Right lung (tissue), 10 donors: ENCODE measurements at places on chromosomes 5 and 9. TPM values are rescaled to one million over a fixed set of nuclear protein-coding genes. Genes with fewer than 3 reads are reported as not detected.

DNA sequence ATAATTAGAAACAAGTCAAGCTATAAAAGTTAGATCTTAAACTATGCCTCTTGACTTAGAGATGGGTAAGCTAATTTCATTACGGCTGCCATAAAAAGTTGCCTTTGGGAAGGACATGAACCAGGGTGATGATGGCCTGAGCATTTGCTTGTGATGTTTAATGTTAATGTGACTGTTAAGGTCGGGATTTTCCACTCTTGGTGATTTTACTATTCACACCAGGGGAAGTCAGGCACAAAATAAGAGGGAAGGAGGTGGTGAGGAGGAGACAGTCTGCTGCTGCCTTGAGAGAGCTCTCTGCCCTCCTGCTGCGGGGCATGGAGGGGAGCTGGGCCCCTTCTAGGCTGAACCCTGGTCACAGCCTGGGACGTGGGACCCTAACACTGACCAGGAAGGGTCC, 34.4 kb downstream of the AHRR start:
- no peak for DNase-seq

GRCh38 chr5:1294835-1295649, at the start of gene TERT:
TSS of gene TERT (minus strand) at chr5:1295068. CDS start at chr5:1294989, 79 bp downstream.
- no peak for DNase-seq

Gene FOXD4
- polyA plus RNA-seq: 0.34 TPM

- no peak for DNase-seq
Measured at GRCh38 chr5:132704875-132705274, 31.1 kb downstream of the IL4 start.

DNA sequence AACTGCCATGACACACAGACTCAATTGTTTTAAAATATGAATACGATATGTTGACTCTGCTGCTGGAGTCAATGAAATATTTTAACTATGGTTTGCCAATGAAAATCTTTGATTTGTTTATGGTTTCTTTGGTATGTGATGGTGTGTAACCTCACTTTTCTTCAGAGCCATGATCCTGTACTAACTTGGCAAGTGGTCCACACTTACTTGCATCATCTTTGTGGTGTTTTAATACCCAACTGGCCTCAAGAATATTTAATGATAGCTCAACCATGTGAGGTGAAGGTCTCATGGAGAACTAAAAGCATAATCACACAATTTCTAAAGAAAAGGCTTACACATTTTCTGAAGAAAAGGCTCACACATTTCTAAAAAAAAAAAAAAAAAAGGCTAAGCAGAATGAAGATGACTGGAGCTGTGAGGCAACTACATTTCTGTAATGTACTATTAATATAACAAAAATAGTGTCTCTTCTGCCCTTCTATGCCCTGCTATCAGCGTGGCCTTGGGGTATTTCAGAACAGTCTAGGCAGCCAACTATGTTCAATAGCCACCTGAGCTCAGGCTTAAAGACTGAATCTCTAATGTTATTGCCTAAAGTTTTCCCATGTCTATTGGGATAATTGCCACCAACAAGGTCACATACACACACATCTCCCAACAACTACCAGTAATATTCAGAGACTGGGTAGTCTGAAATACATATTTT, 395.0 kb downstream of the MLLT3 start:
- no peak for DNase-seq

GRCh38 chr5:159533197-159533596, 202.9 kb upstream of the IL12B start:
- DNase-seq: no peak

Gene PALM2AKAP2
- 30.7 TPM for polyA plus RNA-seq

DNA sequence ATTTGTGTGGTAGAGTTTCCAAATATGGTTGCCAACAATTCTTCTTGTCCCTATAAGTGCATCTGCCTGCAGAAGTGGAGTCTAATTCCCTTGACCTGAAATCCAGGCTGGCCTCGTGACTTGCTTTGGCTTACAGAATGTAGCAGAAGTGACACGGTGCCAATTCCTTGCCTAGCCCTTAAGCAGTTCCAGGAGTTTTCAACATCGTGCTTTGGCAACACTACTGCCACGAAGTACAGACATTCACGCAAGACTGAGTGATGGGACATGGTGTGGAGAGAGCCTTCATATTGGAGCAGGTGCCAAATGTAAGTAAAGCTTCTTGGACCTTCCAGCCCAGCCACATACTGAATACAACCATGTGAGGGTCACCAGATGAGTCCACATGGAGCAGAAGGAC, 92.9 kb upstream of the NEK6 start:
- DNase-seq: no peak

GRCh38 chr9:84136119-84136868, 155.7 kb downstream of the RMI1 start:
- no peak for DNase-seq

- DNase-seq: no peak
Measured at GRCh38 chr5:54040804-54041203, 269.6 kb downstream of the ARL15 start.

Gene NR2F1-AS1
- polyA plus RNA-seq: 59.3 TPM

- DNase-seq: no peak
Measured at GRCh38 chr5:57537811-57538210, 55.2 kb upstream of the ACTBL2 start.

Gene GPR21
- polyA plus RNA-seq: 0.15 TPM

GRCh38 chr9:27352457-27353165, 55.7 kb upstream of the EQTN start:
- DNase-seq: no peak

- no peak for DNase-seq
Measured at GRCh38 chr5:158124606-158125316, 265.8 kb upstream of the CLINT1 start.

DNA sequence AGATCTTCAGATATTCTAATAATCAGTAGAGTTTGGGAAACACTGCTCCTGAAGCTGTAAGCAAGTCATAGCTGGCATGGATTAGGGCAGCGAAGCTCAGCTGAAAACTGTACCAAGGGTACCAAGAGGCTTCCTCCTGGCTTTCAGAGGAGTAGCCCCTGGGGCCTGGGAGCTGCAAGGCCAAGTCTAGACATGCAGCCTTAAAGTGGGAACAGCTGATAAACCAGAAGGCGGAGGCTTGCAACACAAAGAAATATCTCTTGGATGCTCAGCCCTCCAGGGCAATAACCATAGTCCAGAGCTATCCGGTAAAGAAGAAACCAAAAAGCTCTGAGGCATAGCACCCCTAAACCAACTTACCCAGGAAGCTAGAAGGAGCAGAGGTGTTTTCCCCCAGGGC, 51.5 kb downstream of the MRPS30 start:
- DNase-seq: no peak

GRCh38 chr5:65760504-65761275, 38.7 kb downstream of the NLN start:
- no peak for DNase-seq

DNA sequence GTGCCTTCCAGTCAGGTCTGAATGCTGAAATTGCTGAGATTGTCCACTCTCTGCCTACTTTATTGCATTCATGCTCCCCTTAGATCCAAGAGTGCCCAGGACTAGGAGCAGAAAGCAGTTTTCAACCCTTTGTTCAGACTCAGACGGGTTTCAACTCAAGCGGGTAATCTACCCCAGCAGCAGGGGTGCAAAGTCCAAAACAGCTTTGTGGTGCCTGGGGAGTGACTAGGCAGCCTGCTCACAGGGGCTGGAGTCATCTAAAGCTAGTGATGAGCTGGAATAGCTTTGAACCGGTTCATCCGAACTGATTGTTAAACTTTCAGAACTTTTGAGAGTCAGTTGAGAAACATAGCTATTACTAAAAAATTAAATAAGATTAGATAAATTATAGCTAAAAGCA, 71.0 kb upstream of the IQGAP2 start:
- no peak for DNase-seq

- DNase-seq: no peak
Measured at GRCh38 chr9:136851941-136852663, at the start of gene MAMDC4. TSS of gene MAMDC4 (plus strand) at chr9:136852346. CDS start at chr9:136852417, 71 bp downstream.

GRCh38 chr9:86955042-86955441, 7.7 kb upstream of the GAS1 start:
- no peak for DNase-seq

- DNase-seq: no peak
Measured at GRCh38 chr5:172144931-172145869, 42.8 kb downstream of the STK10 start.

GRCh38 chr9:34520096-34520495, 2.7 kb downstream of the ENHO start:
- no peak for DNase-seq

DNA sequence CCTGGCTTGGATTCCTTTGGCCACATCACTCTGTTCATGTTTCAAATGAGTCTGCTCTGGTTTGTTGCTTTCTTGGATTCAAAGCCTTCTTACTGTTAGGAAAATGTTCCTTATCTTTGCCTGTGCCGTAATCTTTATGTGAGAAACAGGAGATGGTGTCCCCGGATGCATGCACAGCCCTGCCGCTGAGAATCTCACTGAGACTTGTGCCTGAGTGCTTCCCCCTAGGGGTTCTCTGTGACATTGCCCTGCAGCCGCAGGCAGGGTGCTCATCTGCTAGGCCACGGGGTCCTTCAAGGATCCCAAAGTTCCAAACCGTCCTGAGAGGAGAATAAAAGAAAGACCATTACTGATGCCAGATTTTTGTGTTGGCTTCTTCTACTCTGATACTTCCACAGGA, 81.4 kb upstream of the ANKRD55 start:
- no peak for DNase-seq

Gene TRIM36
- polyA plus RNA-seq: 1.3 TPM

Gene LRRC19
- polyA plus RNA-seq: 0.15 TPM

Gene ORM2
- polyA plus RNA-seq: 1.3 TPM

GRCh38 chr5:36644727-36645126, 38.3 kb downstream of the SLC1A3 start:
- no peak for DNase-seq

DNA sequence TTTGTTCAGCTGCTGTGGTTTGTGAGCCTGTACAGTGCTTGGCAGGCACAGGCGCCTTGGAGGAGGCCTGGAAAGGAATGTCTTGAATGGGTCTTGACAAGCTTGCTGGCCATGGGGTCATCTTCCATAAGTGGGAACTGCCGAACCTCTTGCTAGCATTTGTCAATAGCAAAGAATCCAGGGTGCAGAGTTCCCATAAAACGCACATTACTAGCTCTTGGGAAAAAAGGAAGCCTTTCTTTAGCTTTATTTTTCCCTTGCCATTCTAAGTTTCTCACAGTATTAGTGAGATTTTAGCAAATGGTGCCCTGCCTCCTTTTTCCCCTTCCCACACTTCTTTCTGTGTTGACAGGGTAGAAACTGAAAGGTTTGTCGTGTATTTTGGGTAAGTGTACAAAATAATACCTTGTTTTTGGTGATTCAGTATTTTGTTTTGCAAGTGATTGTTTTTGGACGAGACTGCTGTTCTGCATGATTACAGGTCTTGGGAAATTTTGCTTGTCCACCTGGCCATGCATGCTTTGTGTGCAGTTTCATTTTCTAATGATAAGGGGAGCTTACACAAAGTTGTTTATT, 82.0 kb downstream of the ADGRV1 start:
- DNase-seq: no peak

Gene SARDH
- 9.6 TPM for polyA plus RNA-seq

Gene NRARP
- polyA plus RNA-seq: 14.7 TPM

Gene SPATA31D4
- polyA plus RNA-seq: not detected

GRCh38 chr9:109118808-109119438, 824 bp downstream of the TMEM245 start:
- DNase-seq: no peak

GRCh38 chr5:93034621-93035590, 546.1 kb downstream of the NR2F1-AS1 start:
- no peak for DNase-seq

Gene TCF7
- 14.9 TPM for polyA plus RNA-seq

GRCh38 chr5:98398465-98398864, 375.0 kb upstream of the RGMB start:
- no peak for DNase-seq

- DNase-seq: no peak
Measured at GRCh38 chr5:144325532-144325931, 154.9 kb downstream of the KCTD16 start.

DNA sequence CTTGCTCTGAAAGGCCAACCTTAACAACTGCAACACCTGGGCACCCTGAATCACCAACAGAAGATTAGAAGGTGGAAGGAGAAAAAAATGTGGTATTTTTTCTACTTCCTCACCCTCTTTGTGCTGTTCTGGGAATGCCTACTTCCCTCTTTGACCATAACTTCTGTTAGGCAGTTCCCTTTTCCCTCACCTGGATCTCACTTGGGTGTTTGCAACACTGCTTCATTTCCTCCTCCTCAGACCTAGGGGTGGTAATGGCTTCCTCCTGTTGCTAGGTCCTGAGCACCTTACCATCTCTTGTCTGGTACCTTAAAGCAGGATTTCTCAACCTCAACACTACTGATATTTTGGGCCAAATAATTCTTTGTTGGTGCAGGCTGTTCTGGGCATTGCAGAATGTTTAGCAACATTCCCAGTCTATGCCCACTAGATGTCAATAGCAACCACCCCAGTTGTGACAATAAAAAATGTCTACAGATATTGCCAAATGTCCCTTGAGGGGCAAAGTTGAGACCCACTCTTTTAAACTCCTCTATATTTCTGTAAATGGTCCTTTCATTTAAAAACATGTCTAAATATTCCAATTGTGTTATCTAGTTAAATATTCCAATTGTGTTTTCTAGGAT, 300.0 kb upstream of the VLDLR start:
- DNase-seq: no peak

GRCh38 chr9:6655036-6655435, 9.5 kb upstream of the GLDC start:
- no peak for DNase-seq

- DNase-seq: peak; percentile 88
Measured at GRCh38 chr5:7745882-7746610, 104.9 kb downstream of the CFAP90 start.

DNA sequence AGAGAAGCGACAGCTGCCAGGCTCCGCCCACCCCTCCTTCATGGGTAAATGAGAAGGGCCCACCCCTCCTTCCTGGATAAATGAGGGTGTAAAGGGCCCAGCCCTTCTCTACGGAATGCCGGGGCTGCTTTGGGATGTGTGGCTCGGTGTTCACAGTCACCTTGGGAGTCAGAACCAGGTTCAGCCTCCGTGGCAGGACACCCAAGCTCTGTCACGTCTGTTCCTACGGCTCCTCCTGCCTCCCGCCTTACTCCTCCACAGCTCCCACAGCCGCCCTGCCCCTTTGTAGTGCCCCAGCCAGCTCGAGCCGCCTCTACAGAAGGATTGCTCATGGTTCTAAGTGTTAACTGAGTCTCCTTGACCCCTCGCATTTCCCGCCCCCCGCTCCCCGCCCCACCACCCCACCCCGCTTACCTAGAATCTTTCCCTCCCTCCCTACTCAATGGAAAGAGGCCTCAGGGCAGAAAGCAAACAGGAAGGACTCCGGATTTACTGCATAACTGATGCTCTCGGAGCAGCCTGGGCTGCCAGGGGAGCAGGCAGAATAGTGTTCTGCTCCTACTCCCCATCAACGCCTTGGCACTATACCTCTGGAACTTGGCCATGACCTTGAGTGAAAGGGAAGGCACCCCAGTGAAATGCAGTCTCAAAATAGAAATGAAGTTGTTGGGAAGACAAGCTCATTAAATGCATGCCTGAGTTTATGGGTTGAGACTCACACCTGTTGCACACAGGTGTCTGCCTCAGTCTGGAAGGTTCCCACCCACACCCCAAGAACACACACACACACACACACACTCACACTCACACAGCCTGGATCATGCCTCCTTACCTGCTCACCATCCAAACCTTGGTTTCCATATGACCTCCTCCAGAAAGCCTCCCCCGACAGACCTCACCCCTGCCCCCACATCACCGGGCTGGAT, 59.6 kb downstream of the NEURL1B start:
- peak; percentile 46 for DNase-seq
